ENCODE measurements at places on chromosomes 6 and 20.

GRCh38 chr6:144580039-144580438, 294.9 kb downstream of the UTRN start:
- DNase-seq: no peak

DNA sequence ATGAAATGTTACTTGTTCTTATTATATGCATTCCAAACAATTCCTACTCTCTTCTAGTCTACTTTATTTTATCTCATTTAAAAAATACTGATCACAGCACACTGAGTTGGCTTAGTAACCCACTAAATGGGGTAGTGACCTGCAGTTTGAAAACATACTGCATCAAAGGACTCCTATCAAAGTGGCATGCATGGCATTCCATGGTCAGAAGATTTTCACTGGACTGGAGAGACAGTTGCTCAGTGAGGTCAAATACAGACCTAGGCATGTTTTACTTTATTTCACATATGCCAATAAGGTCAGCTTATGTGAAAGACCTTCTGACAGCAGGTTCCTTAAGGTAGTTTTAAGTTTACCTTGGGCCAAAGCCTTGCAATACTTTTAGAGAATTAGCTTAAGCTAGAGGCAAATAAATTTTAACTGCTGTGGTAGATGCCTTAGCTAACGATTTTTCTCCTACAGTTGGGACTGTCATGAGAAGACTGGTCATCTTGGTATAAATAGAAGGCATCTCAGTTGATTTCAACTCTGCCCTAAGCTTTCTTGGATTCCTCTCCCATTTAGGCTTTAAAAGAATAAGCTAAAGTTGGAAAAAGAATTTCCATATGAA, 35.1 kb downstream of the TPD52L1 start:
- DNase-seq: no peak

DNA sequence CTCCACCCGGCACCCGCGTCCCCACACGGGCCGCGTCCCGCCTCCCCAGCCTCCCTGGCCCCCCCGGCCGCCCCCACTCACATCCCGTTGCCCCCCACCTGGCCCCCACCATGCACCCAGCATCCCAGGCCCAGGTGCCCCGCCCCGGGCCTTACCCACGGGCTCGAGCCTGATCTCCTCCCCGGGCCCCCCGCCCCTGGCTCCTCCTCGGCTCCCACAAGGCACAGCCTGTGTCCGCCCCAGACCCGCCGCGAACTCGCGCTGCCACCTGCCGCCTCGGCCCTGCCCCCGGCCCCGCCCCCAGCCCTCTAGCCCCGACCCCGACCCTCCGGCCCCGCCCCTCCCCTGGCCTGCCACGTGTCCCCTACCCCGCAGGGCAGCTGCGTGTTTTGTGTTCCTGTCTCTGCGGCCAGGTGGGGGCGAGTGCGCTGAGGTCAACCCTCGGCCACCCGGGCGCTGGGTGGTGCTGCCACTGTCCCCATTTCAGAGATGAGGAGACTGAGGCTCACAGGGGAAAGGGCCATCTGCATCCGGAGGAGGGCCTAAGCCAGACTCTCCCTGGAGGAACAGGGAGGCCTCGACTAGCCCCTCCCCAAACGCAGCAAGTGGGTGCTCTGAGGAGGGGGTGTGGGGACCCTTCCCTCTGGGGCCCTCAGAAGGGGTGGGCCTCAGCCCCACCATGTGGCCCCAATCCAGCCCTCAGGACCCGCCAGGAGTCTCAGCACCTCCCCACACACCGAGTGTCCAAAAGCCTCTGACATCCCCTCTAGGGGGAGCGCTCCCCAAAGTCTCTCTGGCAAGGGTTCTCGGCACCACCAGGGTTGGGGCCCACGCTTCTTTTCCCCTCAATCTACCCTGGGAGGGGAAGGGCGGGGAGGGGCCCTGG, 99.8 kb downstream of the TAF4 start:
- DNase-seq: no peak

- no peak for DNase-seq
These were observed 167.4 kb downstream of the MBOAT1 start for GRCh38 chr6:20044883-20045282.

GRCh38 chr6:4776493-4777393, 539 bp downstream of the CDYL start:
- no peak for DNase-seq

DNA sequence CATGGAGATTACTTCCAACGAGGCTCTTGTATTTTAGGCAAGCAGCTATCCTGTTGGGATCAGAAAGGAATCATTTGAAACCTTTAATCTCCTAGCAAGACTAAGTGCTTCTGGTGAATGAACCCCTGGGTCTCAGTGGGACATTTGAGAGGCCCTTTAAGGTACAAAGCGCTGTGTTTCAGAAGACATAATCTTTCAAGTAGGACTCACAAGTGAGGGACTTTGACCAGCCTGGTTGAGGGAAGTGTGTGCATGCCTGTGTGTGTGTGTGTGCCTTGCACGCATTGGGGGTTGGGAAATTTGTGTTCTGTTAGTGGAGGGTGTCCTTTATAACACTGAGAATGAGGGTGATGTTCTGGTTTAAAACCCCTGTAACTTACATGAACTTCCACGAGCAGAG, 64.4 kb upstream of the KCNG1 start:
- no peak for DNase-seq

DNA sequence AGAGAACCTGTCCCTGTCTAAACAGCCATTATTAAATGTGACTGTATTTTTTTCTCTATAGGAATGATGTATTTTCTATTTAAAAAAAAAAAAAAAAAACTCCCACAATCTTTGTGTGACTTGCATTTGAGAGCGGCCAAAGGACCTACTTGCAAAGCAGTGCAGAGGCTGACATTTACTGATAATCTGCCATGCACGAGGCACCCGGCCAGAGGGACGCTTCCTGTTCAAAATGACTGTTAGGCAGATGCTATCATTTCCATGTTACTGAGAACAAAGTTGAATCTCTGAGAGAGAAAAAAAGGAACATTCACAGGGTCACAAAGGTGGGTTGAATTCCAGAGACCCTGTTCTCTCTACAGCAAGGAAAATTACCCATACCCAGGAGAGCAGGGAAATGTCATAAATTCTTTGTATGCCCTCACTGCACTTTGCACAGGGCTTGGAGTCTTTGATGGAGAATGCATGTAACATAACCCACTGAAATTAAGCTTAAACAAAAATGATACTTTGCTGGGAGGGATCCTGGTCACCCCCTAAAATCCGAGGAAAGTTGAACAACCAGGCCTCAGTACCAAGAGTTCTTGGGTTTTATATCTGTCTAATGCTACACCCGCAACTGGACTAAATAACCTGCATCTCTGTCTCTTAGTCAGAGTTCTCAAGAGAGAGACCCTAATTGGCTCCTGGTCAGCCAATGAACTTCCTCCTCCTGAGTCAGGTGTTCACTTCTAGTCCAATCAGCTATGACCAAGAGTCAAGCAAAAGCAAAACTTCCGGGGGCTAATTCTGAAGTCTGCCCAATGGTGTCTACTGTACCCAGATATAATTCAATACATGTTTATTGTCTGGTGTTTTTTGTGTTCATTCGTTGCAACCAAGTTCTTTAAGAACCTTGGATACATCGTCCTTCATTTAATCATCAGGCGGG, 61.2 kb downstream of the GCLC start:
- no peak for DNase-seq

GRCh38 chr20:58268421-58268821, 40.0 kb upstream of the ANKRD60 start:
- DNase-seq: no peak

DNA sequence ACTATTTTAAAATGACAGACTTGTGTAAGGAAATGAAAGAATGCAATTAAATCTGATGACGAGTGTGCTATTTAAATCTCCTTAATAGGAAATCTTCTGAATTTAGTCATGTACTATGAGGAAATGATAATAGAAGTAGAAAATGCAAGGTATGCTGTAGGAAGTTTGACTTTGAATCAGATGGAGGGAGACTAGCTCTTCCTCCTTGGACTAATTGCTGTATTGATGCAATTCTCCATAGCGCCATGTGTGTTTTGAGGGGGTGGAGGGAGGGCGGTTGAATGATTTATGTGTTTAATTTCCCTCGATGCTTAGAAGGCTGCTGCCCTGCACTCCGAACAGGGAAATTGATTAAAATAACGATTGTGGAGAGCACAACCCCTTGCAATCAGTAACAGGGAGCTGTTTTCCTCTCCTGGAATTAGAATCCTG, 214.4 kb upstream of the PRND start:
- DNase-seq: peak; percentile 71

GRCh38 chr20:24917797-24918578, 31.1 kb upstream of the CST7 start:
- DNase-seq: peak; percentile 5

DNA sequence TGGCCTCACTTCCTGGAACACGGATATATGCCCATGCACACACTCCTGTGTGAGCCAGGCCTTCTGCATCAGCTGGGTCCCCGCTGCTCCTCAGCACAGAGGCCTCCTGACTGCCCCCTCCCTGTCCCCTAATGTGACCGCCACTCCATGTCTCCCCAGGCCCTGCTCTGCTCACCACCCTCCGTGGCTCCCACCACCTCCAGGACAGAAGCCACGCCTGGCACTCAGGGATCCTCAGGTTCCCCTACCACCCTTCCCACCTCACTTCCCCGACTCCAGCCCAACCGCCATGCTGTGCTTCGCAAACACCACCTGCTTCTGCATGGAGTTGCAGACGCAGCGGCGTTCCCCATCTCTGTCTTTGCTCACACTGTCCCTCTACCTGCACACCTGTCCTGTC, 4.3 kb upstream of the SRC start:
- DNase-seq: no peak

- DNase-seq: no peak
These were observed 183.2 kb upstream of the KCNG1 start for GRCh38 chr20:51206032-51206662.

DNA sequence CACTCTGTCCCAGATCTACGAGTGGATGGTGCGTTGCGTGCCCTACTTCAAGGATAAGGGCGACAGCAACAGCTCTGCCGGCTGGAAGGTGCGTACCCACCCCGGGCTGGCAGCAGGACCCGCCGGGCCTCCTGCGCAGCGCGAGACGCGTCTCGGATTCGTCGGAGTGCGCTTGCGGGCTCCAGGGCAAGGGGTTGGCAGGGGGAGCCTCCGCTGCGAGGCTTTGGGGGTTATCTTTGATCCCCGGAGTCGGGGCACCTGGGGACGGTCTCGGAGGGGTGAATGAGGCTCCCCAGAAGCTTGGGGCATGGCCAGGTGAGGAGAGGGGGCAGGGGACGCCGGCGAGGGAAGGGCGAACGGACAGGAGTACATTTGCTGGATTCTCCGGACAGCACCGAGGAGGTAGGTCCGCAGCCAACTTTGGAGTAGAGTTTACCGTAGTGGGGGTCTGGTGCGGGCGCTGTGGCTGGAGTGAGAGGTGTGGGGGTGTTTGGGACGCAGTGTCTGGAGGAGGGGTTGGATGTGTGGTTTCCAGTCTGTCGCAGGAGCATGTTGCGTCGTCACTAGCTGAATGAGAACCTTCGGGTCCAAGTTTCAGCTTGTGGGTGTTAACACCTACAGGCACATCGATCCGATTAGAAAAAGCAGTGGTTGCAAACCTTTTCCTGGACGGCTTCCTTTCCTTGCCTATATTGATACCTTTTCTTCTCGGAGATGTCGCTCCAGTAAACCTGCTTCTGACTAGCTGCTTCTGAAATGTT, 1.2 kb downstream of the FOXO3 start:
- DNase-seq: no peak

DNA sequence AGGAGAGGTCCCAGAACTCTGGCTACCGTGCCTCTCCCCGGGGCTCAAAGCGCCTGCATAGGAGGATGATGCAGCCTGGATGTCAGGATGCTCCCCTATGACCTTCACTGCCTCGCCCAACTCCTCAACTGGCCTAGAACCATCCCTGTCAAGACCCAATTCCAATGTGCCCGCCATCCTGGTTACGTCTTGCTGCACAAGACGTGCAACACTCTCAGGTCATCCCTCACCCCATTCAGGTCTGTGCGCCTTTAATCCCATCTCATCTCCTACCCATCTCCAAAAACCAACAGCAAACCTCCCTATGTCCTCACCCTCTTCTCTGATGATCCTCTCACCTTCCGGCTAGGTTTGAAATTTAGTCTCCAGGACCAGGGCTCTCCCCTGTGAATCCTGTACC, 3.5 kb downstream of the SFT2D1 start:
- DNase-seq: no peak

DNA sequence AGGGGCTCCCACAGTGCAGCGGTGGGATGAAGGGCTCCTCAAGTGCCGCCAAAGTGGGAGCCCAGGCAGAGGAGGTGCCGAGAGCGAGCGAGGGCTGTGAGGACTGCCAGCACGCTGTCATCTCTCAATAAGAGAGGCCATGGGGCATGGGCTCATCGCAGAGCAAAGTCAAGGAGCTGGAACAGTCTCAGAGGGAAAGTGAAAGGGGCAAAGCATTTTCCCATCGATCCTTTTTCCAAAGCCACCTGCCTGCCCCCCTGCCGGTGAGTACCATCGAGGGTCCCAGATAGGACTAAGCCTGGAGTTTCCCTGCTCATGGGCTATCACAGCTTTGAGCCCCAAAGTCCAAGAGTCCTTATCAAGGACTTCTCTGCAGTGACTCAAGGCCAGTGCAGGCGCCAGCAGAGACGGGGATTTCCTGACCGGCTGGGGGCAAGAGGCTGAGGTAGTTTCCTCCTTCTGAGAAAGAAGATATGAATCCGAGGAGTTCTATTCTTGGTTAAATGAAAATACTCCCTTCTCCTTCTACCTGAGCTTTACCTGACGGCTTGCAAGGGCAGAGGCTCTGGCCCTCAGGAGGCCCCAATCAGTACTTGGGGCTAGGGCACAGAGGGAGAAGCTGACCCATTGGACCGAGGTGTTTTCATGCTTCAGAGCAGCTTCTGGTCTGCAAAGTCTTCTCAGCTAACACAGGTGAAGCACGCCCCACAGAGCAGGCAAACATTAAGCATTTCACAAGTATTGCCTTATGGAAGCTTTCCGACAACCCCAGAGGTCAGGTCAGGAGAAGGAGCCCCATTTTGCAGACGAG, 22.6 kb downstream of the ETV7 start:
- DNase-seq: no peak

DNA sequence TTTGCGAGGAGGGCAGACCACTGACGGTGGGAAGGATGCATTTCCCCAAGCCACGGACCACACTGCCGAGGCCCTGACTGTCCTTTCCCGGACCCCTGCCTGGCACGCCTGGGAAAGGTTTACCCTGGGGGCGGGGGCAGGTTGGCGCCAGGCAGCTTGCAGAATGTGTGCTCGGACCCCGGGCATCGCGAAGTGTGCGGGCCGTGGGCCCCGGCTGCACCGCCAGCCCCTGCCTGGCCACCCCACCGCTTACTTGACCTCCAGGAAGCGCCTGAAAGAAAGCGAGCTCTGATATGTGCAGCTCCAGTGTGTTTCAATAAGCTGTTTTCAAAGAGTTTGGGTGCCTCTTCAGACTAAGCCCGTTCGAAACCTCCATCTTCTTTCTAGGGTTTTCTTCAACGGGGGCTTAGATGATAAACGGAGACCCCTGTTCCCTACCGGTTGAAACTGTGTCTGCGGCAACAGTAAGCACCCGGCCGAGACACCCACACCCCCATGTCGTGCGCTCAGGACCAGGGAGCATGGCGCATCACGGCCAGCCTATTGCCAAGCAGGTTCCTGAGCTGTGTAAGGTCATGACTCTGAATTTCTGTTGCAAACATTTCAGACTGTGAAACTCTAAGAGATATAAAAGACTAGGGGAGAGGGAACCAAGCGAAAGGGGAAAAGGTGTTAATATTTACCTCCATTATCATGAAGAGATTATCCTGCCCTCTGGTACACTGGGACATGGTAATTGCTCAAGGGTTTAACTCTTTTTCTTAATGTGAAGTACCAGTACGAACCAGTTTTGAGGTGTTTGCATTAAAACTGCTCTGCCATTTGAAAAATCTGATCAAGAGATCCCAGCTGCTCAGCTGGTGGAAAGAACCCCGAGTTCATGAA, 231.2 kb upstream of the FOXQ1 start:
- DNase-seq: no peak

All from kidney epithelial cell (primary cell).